ENCODE measurements at places on chromosomes 7 and 10.

GRCh38 chr7:102832674-102833073 lies 80.1 kb upstream of the LRRC17 start:
- DNase-seq: no peak

- no peak for DNase-seq
Measured at GRCh38 chr10:116084161-116084560, 188.8 kb downstream of the GFRA1 start.

DNA sequence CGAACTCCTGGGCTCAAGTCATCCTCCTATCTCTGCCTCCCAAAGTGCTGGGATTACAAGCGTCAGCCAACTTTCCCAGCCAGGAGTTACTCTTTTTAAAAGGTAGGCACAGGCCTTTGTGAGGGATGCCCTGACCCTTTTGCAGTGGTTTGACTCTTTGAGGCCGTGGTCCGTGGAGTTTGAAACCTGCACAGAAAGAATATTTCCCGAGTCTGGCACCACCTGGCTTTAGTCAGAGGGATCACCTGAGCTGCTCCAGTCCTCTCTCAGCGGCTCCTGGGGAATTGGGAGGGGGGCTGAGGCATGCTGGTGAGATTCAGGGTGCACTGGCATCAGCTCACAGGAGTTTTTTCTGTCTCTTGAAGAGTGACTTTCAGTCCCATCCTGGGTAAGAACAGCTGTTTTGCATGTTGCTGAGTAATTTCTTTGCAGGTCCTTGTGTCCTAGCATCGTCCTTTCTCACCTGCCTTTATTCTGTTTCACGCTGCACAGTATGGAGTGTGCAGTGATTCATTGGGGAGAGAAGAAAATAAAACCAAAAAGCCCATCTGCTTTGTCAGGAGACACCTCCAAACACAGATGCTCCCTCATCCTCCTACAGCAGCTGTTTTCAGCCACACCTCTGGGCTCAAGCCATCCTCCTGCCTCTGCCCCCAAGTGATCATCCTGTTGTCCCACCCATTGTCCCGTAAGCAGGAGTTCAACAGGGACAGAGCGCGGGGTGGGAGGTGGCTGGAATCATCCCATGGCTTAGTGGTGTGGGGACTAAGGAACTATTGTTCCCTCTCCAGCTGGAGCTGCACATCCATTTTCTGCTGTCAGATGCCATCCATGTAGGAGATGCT lies 284.7 kb downstream of the CAMK1D start:
- no peak for DNase-seq

GRCh38 chr10:98446151-98446660 lies 529 bp downstream of the HPS1 start:
- peak; percentile 29 for DNase-seq

DNA sequence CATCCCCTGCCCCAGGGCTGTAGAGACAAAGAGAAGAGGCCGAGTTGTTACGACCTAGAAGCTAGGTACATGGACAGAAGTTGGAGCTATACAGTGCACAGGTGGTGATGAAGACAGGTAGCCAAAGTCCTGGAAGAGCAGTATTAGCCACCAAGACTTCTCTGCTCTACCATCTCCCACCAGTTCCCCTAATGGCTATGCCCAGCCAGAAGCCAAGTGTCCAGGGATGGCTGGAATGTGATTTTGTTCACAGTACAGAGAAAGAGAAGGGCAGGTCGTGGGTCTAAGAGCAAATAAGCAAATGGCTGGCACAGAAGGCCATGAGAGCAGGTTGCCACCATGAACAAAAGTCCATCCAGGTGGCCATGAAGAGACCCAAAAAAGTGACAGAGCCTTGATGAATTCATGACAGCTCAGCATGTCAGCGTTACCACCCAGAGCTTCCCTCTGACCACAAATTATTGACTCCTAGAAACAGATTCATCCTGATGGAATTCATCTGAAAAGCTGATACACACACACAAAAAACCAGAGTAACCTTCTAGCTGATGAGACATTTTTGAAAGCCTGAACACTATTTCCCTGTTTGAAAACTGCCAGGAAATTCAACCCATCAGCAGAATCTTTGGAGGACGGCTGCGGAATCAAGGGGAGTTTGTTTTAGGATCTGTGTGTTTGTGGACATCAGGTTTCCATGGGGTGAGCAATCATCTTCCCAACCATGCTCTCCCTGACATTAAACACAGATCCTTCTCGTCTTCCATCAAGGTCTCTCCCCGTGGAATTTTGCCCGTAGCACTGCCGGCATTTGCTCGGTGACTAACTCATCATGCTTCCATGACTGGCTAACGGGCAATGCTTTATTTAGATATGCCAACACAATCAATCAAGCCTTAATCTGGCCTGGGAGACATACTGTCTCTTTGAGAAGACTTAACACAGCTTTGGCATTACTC lies 906.7 kb upstream of the AUTS2 start:
- DNase-seq: no peak

Data from stimulated activated CD4-positive, alpha-beta T cell treated with anti-CD3 and anti-CD28 coated beads, Interleukin-15, amount 100 ng/mL, for 1 hour (primary cell).